ENCODE measurements at places on chromosomes 11 and 22.

- peak; percentile 25 for DNase-seq
Observed at GRCh38 chr11:95088946-95089619, 563 bp upstream of the ENDOD1 start.

GRCh38 chr11:60750911-60751310 is 5.8 kb upstream of the MS4A15 start:
- DNase-seq = no peak

GRCh38 chr11:78069465-78069864 is 5.8 kb downstream of the THRSP start:
- no peak for DNase-seq

GRCh38 chr11:76229690-76230240 is 23.5 kb upstream of the WNT11 start:
- no peak for DNase-seq

- DNase-seq = no peak
Observed at GRCh38 chr11:96111308-96111707, 187.4 kb upstream of the MTMR2 start.

DNA sequence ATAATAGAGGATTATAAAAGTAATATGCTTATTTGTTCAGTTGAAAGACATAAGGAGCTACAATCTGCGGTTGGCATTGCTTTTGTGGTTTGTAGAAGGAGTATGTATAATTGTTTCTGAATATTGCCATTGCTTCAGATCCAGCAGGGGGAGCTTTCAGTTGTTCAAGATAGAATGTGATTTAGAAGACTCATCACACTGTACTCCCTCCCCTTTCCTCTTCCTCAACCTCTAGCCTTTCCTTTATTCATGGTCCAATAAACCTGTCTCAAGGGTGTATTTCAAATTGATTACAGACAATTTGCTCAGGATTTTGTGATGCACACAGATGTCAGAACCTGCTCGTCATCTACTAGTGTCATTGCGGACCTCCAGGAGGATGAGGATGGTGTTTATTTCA is 9.8 kb downstream of the PRMT3 start:
- DNase-seq = peak; percentile 69

GRCh38 chr11:118838905-118839553 is 44.7 kb upstream of the CXCR5 start:
- DNase-seq = no peak

DNA sequence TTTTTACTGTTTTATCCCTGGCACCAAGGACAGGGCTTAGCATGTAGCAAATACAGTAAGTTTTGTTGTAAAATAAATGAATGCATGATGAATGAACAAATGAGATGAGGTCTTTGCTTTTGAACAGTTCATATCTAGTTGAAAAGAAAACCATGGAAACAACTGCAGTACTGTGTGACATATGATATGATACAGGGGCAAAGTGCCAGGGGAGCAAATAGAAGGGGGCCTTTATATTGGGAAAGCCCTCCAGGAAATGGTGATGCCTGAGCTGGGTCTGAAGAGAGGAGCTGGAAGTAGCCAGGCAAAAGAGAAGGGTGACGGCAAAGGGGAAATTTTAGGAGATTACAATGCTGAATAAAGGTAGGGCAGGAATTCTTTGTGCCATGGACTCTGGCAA is 63.8 kb upstream of the UCP3 start:
- no peak for DNase-seq

DNA sequence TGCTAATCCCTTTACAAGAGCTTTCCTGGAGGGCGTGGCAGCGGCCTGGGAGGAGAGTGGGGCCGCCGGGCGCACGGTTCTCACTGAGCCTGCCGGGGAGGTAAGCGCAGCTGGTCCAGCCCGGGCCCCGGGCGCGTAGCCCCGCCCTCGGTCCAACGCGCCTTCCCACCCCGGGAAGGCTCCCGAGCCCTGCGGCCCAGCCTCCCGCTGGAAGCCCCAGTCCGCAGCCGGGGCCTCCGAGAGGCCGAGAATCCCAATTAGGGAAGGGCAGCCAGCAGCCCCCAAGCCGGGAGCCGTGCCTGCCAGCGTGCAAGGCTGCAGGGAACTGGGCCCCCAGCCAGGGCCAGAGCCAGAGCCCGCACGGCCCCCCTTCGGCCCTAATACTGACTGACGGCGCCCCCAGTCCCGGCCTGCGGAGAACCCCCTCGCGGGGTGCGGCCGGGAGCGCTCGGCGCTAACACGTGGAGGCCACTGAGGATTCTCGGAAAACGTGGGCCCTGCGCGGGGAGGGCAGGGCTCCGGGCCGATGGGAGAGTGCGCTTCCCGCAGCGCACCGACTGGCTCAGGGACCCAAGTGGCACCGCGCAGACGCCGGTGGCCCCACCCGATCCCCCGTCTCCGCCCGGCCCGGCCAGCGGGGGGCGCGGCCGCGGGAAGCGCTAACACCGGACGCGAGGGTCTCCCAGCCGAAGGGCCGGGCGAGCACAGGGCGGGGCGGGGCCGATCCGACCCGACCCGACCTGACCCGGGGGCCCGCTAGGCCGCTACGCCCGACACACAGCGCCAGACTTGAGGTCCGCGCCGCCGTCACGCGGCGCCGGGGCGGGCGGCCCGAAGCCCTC is 5.7 kb downstream of the ZFTA start:
- DNase-seq = no peak

GRCh38 chr11:25758145-25758661 is 573.7 kb upstream of the ANO3 start:
- DNase-seq = no peak

- DNase-seq = peak; percentile 11
Observed at GRCh38 chr11:67698247-67698646, 23.8 kb upstream of the ALDH3B2 start.

GRCh38 chr22:41846268-41846987 is 13.5 kb downstream of the SREBF2 start:
- no peak for DNase-seq

- DNase-seq = peak; percentile 12
Observed at GRCh38 chr11:7575841-7576725, 62.3 kb downstream of the PPFIBP2 start.

DNA sequence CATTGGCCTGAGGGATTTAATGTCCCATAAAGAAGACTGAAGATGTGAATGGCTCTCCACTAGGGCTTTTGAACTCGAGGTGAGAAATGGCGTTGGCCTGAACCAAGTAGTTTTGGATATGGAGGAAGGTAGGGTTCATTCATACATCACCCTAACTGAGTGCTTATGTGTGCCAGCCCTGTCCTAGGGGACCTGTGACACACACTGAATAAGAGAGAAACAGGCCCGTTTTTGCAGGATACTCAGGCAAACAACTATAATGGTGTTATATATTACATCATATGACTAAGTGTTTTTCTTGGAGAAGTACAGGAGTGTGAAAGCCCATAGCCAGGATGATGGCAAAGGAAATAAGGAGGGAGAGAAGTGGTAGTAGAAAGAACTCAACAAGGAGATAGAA is 368.1 kb downstream of the TMEM135 start:
- no peak for DNase-seq

- peak; percentile 31 for DNase-seq
Observed at GRCh38 chr22:37157516-37158285, 8.0 kb upstream of the IL2RB start.

GRCh38 chr11:10429526-10429925 is 25.5 kb upstream of the AMPD3 start:
- DNase-seq = no peak

- no peak for DNase-seq
Observed at GRCh38 chr11:42410251-42410955, 901.4 kb upstream of the API5 start.

DNA sequence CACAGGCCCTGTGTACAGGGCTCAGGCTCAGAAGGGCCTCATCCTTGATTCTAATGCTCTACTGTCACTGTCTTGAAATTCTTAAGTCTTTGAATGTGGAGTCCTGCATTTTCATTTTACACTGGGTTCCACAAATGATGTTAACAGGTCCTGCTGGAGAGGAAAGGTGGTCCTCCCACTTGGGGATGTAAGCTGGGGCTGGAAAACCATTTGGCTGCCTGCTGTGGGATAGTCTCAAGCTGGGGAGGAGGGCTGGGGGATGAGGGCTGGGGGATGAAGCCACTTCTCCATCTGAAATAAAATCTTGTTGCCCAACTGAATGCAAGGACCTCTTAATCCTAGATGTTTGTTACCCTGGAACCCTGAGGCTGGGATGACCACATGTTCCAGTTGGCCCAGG is 423.0 kb downstream of the TENM4 start:
- no peak for DNase-seq

DNA sequence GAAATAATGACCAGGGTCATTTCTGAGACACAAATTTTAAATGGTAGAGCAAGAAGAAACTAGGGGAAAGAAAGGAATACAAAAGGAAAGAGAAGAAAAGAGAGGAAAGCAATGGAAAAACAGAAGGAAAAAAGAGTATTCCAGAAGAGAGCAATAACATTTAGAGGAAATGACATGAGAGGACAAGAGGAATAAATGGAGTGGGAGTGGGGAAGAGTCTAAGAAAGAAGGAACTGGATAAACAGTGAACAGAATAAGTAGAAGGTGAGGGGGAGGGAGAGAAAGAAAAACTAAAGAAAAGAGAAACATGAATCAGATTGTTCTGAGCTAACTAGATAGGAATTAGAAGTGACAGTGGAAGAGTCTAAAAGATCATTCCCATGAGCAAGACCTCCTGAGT is 28.4 kb downstream of the PRDM10 start:
- peak; percentile 18 for DNase-seq

DNA sequence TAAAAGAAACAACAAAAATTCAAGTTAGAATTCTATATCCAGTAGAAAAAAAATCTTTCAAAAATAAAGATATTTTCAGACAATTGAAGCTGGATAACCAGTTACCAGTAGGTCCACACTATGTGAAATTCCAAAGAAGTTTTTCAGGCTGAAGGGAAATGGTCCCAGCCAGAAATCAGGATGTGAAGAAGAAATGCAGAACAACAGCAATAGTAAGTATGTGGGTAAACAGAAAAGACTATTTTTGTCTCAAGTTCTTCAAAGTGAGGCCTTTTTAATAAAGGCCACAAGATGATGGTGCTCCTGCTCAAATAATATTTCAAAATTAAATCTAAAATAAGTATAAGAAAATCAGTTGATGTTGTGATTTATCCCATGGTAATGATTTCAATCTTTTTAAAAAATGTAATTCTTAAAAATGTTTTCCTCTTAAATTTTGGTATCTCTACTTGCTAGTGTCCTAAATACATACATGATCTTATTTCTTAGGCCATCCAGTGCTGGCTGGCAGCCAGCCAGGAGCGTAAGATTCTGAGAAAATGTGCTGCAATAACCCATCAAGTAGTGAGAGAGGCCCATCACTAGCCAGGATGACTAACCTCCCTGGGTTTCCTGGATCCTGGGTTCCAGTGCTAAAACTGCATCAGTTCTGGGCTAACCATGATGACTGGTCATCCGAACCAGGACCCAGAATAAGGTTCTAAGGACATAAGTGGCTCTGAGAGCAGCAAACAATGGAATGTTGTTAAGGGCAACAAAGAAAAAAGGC is 15.6 kb upstream of the UCP3 start:
- peak; percentile 96 for DNase-seq

GRCh38 chr11:2518111-2518982 is 73.5 kb downstream of the KCNQ1 start:
- DNase-seq = no peak

DNA sequence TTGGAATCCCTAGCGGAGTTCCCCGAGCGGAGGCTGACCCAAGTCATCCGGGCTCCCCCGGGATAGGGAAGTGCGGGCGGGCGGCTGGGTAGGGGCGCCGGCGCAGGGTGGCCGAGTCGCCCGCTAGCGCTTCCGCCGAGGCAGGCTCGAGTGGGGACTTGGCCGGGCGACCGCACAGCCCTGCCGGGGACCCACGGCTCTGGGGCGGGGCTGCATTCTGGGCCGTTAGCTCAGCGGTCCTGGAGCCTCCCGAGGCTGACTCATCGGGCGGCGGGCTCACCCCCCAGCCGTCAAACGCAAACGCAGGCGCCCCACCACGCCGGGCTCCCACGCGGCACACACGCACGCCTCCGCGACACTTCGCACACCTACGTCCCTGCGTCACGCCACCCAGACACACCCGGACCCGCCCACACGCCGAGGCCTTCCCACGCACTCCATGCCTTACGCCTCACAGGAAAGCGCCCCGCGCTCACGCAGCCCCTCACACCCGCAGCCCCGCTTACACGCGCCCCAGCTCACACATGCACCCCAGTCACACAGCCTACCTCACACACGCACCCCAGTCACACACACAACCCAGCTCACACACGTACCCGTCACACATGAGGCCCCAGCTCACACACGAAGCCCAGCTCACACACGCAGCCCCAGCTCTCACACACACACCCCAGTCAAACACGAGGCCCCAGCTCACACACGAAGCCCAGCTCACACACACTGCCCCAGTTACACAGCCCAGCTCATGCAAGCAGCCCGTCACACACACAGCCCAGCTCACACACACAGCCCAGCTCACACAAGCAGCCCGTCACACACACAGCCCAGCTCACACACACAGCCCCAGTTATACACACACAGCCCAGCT is 1.2 kb downstream of the PHLDB1 start:
- peak; percentile 83 for DNase-seq

DNA sequence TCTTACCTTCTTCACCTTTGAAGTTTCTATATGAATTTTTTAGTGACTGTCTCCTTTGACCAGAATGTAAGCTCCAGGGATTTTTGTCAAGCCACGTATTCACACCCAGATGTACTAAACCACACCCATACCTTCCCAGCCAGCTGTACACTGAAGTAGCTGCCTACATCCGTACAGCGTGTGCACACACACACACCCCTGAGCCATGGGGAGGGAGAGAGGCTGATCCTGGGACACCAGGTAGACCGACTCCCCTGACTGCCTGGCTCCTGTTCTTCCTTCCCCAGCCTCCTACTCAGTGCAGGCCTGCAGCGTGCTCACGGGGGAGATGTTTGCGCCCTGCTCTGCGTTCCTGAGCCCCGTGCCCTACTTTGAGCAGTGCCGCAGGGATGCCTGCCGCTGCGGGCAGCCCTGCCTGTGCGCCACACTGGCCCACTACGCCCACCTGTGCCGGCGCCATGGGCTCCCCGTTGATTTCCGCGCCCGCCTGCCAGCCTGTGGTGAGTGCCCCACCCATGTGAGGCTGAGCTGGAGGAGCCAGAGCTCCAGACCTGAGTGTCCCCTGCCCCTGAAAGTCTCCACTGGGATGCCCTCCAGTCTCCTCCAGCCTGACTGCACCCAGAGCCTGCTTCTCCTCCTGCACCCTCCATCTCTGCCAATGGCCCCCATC is 25.9 kb downstream of the OTOG start:
- DNase-seq = no peak

DNA sequence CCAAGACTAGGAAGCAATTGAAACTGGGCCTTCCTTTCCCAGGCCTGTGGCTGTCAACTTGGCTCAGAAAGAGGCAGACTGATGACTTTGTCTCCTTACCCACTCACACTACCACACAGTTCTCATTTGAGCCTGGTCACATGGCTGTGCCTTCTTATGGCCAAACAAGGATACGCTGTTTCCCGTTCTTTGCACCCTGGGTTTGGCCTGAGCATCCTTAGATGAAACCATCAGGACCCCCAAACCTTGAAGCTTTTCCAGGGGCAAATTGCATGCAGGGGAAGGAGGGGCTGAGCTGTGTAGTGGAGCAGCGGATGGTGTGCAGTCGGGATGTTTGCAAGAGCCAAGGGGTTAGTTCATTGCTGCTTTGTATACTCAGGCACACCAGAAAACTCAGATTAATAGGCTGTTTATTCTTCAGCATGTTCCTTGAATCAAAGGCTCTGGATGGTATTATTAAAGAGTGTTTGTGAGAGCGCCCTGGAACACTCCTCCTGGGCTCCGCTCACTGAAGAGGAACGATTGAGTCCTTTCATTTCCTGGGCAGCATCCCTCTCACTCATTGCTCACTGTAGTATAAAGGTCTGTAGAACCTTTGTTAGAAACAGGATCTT is 69.8 kb downstream of the ARFGAP2 start:
- no peak for DNase-seq

Data from iris pigment epithelial cell (primary cell).